ENCODE measurements at places on chromosomes 1 and 21.

DNA sequence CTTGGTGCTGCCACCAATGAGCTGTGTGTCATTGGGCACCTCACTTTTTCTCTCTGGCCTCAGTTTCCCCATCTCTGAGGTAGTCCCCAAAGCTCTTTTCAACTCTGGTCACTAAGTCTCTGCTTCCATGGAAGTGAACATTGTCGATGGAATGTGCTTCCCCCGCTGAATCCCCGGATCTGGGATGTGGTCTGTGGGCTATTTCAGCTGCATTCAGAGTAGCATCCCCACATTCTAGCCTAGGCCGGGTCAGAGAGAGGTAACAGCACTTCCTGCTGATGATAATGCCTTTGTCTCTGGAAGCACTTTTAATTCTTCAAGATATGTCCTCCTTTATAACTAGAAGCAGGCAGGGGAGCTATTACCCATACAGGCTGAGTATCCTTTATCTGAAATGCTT lies 29.8 kb downstream of the RASSF5 start:
- DNase-seq: no peak

- no peak for DNase-seq
Observed at GRCh38 chr1:228241259-228241658, 33.4 kb downstream of the OBSCN start.

DNA sequence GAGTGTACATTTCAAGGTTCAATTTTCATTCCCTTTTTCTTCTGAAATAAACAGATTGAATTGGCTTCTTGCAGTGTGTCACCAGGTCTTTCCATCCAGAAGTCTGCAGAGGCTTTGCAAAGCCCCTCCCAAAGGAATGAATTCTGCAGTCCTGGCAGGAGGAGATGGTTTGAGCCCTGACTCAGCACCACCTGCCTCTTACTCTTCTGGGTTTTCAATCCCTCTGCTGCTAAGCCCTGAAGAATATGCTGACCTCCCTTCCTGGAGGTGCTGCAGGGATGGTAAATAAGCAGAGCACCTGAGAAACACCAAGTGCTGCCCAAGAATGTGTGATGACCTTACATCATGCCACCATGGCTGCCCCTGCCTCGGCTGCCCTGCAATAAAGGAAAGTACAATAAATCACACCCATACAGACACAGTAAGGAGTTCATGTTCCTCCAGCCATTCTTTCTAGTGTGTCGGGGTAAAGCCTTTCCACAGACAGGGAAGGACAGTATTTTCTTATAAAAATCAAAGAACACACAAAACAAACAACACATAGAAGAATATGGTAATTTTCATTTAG lies 209.2 kb downstream of the ZNF326 start:
- DNase-seq: no peak

DNA sequence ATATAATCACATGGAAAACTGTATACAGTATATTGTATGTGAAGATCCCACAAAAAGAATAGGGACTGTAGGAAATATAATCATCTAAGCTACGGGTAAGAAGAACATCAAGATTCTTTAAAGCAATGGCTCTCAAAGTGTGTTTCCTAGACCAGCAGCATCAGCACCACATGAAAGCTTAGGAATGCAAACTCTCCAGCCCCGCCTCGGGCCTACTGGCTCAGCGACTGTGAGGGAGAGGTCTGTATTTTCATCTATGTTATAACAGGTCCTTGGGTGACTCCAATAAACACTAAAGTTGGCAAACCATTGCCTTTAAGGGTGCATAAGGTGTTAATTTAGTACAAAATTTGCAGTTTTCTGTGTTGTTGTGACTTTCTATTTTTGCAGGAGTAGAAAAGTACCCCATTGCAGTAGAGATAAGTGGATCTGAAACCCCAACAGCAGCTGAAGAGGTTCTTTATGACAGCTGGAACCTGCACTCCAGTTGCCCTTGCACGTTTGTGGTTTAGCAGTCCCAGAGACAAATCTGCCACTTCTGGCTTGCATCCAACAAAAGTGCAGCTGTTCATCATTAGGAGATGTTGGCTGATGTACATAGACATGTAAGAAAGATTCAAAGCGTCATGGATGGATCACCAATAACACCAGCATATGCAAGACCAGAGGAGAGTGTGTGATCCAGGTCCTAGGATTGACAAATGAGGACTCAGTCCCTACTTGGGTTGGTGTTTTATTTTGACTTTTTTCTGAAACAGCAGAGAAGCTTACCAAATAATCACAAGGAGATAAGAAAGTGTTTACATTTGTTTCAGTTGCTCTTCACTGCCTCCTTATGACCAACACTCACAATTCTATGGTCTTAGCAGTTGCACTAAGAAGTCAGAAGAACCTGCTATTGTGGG lies 15.9 kb upstream of the IFNAR1 start:
- DNase-seq: no peak

GRCh38 chr1:66500301-66500700 lies 33.7 kb upstream of the SGIP1 start:
- DNase-seq: no peak

- no peak for DNase-seq
Observed at GRCh38 chr1:111221276-111221632, 6.3 kb upstream of the CHI3L2 start.

DNA sequence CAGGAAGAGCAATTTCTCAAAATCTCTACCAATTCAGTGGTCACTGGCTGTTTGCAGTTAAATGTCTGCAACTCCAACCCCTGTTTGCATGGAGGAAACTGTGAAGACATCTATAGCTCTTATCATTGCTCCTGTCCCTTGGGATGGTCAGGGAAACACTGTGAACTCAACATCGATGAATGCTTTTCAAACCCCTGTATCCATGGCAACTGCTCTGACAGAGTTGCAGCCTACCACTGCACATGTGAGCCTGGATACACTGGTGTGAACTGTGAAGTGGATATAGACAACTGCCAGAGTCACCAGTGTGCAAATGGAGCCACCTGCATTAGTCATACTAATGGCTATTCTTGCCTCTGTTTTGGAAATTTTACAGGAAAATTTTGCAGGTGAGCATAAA lies 167.2 kb downstream of the CRB1 start:
- no peak for DNase-seq

- no peak for DNase-seq
Observed at GRCh38 chr1:215166886-215167285, 84.3 kb downstream of the KCNK2 start.

- DNase-seq: no peak
Observed at GRCh38 chr1:81231729-81232038, 569.0 kb upstream of the ADGRL2 start.

DNA sequence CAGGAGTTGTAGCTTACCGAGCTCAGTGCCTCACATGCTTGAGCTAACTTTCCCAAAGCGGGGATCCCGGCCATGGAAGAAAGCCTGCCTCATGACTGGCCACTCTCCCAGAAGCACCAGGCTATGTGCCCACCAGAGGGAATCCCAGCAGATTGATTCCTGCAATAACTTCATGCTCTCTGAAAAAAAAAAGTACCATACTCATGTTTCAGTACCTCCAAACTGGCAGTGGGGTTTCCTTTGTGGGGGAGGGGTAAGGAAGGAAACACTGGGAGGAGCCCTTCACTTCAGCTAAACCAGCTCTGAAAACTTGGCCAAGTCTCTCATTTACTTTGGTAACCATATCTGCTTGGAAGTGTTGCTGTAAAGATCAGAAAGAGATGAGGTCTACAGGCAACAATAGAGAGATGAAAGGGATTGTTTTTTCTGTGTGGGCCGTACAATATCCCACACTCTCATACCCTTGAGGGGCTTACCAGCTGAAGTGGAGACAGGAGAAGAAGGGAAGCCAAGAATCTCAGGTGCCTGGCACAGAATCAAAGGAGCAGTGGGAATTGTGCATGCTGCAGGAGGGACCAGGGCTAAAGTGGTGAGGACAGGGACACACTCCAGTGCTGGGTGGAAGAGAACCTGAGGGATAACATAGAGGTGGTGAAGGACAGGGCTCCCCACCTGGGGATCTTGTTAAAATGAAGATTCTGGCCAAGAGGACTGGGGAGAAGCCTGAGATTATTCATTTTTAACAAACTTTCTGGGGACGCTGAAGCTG lies 42.4 kb upstream of the TACSTD2 start:
- no peak for DNase-seq

DNA sequence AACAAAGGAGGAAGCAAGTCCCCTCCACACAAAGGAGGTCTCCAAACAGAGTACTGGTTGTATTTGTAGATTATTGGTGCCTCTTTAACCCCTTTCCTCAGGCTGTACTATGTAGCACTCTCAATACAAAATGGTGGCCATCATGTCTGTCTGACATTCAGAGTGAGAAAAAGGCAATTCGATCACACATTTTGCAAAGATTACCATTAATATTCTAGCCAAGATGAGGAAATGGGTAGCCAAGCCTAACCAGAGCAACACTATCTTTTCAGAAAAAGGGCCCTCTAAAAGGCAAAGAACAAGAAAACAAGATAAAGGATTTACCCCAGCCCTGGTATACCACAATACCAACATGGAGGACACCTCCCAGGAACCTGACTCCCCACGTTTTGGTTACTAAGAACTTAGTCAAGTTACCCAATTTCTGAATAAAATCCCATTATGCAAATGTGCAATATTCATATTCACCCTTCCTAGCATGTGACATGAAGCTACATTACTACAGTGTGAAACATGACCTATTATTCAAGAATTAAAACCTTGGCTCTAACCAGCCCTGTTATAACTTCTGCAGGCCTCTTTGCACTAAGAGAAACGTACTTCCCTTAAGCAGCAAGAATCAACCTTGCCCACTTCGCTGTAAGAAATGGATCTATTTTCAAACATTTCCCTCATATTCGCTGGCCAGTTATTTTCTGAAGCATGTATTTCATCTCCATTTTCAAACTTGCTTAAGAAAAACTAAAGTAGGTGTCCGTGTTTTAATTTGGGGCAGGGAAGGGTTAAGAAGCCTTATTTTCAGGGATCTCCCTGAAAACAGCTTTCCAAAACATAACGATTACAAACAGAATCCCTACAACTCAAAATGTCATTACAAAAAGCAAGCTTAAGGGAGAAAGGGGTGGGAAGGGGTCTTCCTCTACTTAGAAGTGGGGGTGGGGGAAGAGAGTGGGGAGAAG lies 2.1 kb downstream of the KDM5B start:
- DNase-seq: no peak

DNA sequence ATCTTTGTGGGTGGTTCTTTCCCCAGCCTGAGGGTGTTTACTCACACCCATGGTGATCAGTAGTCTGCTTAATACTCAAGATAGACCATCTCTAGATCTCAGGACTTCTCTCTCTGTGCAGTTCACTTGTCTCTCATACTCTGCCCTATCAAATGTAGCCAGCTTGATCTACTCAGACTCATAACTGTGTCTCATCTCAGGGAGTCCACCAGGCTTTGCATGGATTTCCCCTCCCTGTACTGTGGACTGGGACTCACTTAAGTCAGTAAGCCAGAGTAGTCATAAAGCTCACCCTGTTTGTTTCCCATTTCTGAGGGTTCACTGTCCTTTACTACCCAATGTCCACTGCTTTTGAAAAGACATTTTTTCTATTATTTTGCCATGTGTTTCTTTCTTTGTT lies 41.8 kb downstream of the LYPLAL1 start:
- no peak for DNase-seq

GRCh38 chr1:76950306-76950705 lies 83.0 kb downstream of the ST6GALNAC5 start:
- DNase-seq: no peak

DNA sequence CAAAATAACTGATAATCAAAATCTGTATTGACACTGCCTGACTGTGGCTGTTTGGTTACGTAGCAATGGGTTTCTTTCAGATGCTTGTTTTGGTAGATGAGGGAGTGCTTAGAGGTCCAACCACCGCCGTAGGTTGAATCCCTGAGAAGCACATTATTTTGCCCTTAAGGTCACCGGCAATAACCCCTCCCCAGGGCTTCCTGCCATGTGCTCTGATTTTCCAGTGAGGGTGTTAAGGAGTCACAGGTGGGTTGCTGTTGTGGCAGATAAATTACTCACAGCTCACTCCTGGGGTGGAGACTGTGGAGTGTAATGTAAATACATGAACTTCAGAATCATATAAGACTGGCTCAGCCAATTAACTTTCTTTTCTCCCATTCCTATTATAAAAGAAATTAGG lies 81.5 kb upstream of the ZP4 start:
- DNase-seq: no peak

DNA sequence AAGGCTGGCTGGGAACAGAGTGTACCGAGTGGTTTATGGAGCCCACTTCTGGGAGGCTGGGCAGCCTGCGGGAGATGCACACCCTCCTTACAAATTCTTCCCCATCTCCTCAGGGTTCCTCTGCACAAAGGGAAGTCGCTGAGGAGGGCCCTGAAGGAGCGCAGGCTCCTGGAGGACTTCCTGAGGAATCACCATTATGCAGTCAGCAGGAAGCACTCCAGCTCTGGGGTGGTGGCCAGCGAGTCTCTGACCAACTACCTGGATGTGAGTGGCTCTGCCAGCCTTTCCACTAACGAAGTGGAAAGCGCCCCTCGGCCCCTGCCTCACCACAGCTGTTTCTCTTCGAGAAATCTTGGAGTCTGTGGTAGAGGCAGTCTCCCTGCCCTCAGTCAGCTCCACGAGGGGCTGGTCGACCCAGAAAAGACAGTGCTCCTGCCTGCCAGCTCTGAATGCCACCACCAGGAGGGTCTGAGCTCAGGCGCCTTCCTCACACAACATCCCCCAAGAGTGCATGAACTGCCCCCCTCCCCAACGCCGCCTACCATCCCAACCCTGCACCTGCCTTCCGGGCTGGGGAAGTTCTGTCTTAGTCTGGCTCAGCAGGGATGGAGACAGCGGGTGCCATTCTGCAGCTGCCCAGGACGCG lies 31.8 kb downstream of the PROK1 start:
- no peak for DNase-seq

DNA sequence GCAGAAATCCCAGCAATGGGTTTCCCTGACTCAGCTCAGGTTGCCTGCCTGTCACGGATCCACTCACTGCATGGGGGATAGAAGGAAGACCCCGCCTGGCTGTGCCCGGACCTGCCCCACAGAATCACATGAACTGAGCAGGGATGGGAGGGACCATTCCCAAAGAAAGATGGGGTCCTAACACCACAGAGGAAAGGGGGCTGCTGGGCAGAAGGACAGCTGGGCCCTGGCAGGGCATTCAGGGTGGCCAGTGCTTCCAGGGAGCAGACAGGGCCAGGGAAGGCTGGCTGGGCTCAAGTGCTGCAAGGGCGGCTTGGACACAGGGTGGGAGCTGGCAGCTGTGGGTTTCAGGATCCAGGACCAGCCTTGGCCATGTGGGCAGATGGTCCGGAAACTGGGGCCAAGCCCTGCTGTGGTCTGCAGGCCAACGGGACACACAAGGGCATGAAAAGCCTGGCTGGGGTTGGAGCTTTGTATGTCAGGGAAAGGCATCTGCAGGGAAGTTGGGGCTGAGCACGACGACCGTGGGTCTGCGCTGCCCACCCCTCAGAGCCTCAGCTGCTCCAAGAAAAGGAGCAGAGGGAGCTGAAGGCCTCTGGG lies 723.9 kb downstream of the PTPRU start:
- DNase-seq: no peak

- no peak for DNase-seq
Observed at GRCh38 chr1:13864760-13865159, 164.8 kb downstream of the PRDM2 start.
